ENCODE measurements at places on chromosomes 16 and 17. TPM values are rescaled to one million over a fixed set of nuclear protein-coding genes. Genes with fewer than 3 reads are reported as not detected.

DNA sequence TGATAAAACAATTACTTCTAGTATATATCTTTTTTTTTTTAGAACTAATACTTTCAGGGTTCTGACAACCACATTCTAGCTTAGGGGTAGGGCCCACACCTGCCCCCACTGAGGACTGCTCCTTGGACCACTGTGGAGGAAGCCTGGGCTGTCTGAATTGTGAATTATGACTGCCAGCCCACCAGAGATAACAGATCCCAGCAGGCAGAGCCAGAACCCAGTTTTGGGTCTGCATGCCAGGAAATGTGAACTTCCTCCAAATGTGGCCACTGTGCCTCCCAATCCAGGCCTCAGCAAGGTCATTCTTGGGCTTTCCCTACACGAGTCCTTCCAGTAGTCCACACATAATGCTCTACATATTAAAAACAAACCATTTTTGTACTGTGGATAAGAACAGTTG is 15.9 kb downstream of the VEZF1 start:
- peak; percentile 52 for DNase-seq

GRCh38 chr17:68606451-68607307 is 5.5 kb upstream of the FAM20A start:
- no peak for DNase-seq

- no peak for DNase-seq
Observed at GRCh38 chr16:58377932-58378331, 14.3 kb upstream of the GINS3 start.

DNA sequence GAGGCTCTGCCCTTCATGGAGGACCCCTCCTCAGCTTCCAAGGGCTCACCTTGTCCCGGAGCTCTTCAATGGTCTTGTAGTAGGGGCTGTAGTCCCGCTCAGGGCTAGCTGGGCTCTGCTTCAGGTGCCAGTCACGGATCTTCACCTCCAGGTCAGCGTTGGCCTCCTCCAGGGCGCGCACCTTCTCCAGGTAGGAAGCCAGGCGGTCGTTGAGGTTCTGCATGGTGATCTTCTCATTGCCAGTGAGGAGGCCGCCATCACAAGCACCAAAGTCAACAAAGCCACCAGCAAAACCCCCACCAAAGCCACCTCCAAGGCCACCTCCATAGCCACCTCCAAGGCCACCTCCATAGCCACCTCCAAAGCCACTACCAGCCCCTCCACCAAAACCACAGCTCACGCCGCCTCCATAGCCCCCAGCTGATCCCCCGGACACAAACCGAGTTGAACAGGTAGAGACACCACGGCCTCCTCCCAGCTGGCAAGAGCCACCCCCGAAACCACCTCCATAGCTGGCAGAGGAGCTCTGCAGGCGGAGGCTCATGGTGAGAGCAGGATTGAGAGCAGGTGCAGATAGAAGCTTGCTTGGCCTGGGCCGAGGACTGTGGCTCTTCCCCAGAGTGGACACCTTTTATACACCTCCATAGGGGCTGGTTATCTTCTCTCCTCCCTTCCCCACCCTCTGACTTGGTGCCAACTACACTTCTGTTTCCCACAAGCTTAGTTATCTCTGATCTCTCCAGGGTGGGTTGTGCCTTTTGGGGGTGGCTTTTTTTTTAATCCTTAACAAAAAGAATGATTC is at the start of gene KRT13:
Gene KRT13 (minus strand): TSS at position 606 of the 802 bp plus-strand sequence. CDS start 62 bp downstream, at position 544.
- no peak for DNase-seq

DNA sequence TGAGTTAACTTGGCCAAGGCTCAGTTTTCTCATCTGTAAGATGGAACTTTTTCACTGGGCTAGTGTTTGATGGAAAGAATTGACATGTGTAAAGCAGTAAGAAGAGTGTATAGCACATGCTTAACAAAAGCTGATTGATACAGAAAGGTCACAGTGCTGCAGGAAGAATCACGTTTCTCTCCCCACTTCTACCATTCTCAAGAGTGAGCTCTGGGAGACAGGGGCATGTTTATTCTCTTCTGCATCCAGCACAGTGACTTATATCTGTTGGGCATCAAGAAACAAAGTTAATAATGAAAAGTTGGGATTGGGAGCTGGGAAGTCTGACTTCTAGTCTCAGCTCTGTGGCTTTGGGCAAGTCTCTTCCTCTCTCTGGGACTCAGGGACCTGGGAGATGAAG is 55.3 kb downstream of the IRX3 start:
- no peak for DNase-seq

DNA sequence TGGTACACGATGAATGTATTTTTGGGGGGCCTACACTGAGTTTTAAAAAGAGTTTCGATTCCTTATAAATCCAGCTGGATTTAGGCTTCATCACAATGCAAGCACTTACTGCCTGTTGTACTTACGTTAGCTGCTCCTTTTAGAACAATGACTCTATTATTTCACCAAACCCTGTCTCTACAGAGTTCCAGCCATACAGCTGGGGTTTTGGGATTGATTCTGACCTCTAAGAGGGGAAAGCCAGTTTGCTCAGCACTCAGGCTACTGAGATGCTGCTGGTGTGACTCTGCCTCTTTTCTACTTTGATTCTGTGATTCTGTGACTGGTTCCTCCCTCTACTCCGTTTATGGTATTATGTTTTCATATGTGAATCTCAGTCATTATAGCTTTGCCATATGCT is 329.7 kb downstream of the ABCC12 start:
- DNase-seq, result no peak

Gene TGFB1I1
- 114 TPM for total RNA-seq

Gene GRAP
- total RNA-seq, result 5.2 TPM

Gene ABCC12
- not detected for total RNA-seq
